Stimulated activated CD8-positive, alpha-beta memory T cell treated with anti-CD3 and anti-CD28 coated beads, Interleukin-7, amount 100 ng/mL, for 48 hours (primary cell): ENCODE measurements at places on chromosomes 1 and 21.

- no peak for DNase-seq
Observed at GRCh38 chr1:25550683-25551310, 7.4 kb downstream of the LDLRAP1 start.

GRCh38 chr1:211497489-211498045 is 5.6 kb upstream of the RD3 start:
- DNase-seq, result no peak

- DNase-seq, result no peak
Observed at GRCh38 chr21:19692231-19692630, 1288.6 kb upstream of the TMPRSS15 start.

GRCh38 chr1:6051423-6051822 is 5.7 kb downstream of the KCNAB2 start:
- DNase-seq, result no peak

DNA sequence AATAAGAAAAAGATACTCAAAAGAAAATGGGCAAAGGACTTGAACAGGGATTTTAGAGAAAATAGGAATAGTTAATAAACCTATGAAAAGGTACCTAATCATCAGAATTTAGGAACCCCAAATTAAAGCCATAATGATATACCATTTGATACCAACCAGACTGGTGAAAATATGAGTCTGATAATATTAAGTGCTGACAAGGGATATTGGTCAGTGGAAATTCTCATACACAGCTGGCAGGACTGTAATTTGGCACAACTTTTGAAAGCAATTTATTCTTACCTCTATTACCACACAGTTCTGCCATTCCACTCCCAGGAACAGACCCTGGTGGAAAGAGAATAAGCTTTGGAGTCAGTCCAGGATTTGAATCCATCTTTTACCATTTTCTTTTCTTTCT is 111.3 kb downstream of the KIF26B start:
- DNase-seq, result no peak
